ENCODE measurements at places on chromosomes 7 and 10.
A peak's percentile ranks its signal among the peaks of the same experiment; 100 is the strongest.

- no peak for DNase-seq
Measured at GRCh38 chr10:110363572-110364411, 59.1 kb upstream of the SMNDC1 start.

DNA sequence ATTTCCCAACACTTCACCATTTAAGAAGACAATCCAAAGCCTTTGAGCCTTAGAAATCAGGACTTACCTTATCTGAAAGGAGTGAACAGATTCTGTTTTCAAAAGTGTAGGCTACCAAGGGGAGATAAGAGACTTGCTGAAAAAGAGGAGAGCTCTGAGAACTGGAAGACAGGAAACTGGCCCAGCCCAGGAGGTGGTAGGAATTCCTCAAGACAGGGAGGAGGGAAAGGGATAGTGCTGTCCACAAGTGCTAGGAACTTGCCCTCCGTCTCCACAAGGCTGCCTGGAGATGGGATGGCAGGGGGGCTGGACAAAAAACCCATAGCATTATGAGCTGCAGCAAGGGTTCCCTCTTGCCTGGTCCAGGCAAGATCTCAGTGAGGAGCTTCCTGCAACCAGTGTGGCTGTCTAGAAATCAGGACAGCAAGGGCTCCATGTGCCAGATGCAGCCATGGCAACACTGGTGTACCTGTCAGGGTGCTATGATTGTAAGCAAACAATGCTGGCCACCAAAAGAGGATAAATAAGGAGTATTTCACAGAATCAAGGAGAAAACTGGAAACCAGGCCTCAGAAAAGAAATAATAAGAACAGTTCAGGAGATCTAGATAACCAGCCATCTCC, 22.7 kb upstream of the FRMD4A start:
- DNase-seq = no peak

GRCh38 chr7:80107278-80107677, 27.4 kb upstream of the GNAI1 start:
- no peak for DNase-seq

DNA sequence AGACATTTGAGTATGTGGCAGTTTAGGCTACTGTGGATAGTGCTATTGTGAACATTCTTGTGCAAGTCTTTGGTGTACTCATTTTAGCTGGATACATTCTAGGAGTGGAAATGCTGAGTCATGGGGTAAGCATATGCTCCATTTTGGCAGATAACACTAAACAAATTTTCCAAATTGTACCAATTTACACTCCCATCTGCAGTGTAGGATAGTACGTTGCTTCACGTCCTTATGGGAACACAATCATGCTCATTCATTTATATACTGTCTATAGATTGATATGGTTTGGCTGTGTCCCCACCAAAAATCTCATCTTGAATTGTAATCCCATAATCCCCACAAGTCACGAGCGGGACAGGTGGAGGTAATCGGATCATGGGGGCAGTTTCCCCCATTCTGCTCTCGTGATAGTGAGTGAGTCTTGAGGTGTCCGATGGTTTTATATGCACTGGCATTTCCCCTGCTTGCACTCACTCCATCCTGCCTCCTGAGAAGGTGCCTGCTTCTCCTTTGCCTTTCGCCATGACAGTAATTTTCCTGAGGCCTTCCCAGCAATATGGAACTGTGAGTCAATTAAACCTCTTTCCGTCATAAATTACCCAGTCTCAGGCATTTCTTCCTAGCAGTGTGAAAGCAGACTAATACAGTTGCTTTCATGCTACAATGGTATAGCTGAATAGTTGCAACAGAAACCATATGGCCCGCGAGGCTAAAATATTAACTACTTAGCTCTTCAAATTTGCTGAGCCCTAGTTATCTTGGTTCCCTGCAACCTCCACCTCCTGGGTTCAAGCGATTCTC, 25.6 kb downstream of the RNF216 start:
- DNase-seq = no peak

DNA sequence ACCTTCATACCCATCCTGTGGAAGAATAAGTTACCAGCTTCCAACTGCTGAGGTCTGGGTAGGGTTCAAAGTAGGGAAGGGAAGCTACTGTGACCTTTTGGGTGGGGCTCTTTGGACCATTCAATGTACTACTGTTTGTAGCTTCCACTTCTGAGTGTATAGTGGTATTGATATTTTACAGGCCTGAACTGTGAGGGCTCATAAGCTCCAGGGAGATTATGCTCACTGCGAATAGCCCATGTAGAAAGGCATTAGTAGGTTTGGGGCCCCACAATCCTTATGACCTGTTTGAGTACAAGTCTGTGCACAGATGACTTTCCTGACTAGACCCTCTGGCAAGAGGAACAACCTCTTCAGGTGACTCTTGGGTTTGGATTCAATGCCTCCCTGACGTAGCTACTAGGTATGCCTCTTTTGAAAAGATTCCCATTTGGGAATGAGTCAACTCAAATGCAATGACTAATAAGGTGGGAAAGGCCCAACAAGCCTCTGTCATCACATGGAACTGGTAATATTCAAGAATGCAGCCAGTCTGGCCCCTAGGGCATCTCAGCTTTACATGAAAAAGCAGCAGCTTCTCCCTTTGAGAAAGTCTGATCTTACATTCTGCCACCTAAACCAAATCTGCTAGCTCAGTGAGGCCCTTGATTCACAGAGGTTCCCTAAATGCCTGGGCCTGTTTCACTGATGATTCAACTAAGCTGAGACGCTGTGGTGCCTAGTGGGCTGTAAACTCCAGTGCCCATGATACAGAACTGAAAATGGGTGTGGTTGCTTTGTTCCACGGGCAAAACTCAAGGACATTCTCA, 79.8 kb downstream of the ABI1 start:
- peak; percentile 3 for DNase-seq

- no peak for DNase-seq
Measured at GRCh38 chr7:114047889-114048288, 129.1 kb upstream of the PPP1R3A start.

DNA sequence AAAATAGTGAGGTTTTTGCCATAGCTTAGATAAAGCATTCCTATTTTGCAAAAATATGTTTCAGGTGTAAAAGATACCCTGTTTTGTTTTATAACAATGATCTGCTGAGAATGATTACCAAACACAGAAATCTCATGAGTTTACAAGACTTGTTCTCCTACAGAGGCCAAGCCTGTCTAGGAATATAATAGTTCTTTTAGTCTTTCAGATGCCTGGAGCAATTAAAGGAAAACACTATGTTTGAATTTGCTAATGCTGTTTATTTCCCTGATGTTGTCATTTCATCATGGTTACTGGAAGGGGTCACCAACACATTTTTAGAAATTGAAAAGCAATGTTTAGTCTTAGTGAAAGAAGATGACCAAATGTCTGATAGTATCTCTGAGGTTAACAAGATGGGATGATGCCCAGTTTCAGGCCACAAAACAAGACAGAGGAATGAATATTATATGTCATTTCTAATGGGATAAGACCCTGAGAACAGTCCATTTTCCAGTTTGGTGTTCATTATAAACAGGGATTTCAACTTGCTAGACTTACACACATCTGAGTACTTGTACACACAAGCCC, 559.9 kb downstream of the INHBA start:
- DNase-seq = no peak

DNA sequence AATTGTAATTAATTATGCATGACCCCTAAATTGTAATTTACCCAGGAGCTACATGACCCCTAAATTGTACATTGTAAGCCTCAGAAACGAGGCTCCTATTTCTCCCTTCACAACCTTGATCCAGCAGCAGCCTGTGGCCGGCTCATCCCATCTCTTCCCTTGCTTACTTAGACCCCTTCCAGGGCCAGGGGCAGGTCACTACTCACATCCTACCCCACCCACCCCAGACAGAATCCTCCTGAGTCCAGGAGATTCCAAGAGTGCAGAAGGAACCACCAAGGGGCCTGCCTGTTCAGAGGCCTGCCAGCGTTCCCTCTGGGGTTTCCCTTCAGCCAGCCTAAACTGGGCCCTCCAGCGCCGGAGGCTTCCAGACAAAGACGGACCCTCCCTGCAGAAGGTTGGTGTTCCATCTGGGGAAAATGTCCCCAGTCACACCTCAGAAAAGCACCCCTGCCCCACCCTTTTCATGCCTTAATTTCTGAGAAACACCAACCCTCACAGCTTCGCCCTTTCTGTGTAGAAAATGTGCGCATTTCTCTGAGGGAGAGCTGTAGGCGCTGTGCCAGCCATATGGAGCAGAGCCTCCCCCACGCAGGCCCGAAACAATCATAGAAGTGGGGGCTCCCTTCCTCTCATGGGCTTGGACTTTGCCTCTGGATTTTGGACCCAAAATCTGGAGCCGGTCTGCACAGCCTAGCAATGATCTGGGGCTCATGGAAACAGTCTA, 19.2 kb downstream of the LEP start:
- DNase-seq = no peak

DNA sequence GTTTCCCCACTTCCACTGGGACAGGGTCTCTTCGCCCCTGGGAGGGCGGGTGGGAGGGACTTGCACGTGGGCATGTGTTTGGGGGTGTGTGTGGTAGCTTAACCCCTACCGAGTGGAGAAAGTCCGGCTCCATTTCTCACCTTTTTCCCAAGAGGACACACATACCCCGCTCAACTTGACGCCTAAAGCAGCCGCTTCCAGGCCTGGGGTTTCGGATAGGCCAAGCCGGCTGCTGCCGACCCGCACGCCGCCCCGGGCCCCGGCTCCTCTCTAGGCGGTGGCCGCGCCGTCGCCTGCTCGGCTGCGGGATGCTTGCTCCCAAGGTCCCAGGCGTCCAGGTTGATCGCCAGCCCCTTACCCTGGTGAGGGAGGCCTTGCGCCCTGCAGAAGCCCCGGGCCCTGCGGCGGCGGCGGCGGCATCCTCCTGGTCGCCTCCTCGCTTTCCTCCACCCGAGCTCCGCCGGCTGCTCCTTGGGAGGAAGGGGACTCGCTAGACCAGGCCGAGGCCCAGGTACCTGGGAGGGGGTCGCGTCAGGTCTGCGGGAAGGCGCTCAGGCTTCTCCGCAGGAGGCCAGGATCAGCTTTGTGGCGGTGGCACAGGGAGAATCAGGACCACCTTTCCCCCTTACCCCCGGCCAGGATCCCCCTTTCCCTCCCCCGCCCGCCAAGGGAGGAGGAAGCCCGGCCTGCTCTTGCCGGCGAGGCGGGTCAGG, 3.2 kb upstream of the GATA3 start:
- no peak for DNase-seq

GRCh38 chr7:50914460-50914859, 131.8 kb upstream of the GRB10 start:
- peak; percentile 27 for DNase-seq

DNA sequence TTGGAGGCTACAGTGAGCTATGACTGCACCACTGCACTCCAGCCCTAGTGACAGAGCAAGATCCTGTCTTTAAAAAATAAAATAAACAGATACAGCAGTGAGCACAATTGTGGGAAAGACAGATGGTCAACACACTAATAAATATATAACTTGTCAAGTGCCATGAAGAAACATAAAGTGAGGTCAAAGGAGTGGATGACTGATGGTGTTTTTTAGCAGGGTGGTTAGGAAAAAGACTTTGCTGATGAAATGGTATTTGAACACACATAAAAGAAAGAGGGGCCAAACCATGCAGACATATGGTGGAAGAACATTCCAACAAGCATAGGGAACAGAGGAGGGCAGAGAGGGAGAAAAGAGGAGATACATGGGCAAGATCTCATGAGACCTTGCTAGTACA, 392.7 kb upstream of the AUTS2 start:
- no peak for DNase-seq
